ENCODE measurements at places on chromosomes 4 and X. TPM values are rescaled to one million over a fixed set of nuclear protein-coding genes. Genes with fewer than 3 reads are reported as not detected.

Gene AMBN
- polyA plus RNA-seq: not detected

Gene ASB12
- polyA plus RNA-seq: 0.55 TPM

DNA sequence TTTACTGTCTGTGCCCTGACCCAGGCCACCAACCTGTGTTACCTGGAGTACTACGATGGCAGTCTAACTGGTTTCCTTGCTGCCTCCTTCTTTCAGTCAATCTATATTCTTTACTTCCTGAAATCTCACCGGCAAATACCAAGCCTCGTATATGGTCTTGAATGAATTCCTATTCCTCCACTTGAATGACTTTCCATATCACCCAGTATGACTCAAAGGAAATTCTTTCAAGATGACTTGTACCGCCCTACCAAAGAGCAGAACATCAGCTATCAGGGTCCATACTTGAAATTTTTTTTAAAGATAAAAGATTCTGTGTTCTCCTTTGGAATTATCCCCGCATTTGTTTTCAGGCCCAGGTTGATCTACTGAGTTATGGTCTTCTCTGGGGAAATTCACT is 378.0 kb downstream of the AFF2 start:
- no peak for DNase-seq

GRCh38 chr4:26758899-26759298 is 101.7 kb upstream of the STIM2 start:
- DNase-seq: no peak

DNA sequence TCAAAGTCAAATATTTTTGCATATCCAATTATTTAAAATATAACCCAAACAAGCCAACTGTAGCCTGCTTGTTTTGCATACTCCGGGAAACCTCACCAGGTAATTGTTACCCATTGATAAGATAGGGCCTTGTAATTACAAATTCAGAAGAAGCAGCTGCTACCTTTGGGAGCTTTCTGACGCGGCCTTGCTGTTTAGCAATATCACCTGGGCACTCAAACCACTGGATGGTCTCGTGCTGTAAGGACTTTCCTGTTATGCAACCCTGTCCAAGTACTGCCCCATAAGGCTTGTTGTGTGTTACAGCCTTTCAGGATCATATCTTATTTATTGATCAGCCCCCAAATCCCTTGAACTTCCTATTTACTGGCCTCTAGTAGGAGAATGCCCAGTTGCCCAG is 52.1 kb downstream of the HS3ST1 start:
- no peak for DNase-seq

DNA sequence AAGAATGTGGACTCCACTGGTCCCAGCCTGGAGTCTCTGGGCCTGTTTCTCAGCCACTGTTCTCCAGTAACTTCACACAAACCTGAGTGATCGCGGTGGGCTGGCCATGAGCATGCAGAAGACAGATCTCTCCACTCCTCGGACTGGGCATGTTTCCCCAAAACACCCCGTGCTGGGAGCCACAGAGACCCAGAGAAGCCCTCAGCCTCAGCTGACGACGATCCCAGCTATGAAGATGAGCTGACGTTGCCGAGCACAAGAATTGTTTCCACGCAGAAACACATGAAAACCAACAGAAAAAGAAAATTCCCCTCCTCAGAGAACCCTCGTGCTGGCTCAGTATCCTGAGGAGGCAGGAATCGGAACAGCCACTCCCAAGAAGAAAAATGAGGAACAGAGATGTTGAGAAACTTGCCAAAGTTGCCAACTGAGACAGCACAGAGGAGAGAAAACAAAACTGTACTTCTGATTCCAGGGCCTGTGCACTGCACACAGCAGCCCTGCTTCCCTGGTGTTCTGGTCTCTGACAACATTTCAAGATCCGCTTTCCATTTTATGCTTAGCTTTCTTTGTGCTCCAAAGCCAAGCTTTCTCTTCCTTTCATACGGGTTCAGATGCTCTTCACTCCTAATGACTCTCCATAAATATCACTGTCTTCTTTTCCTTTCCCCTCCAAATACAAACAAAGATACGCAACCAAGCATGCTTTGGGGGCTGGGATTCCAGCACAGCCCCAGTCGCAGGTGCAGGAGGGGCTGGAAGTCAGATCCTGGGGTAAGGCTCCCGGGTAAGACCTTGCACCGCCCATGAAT is 81.4 kb downstream of the IRF2 start:
- no peak for DNase-seq

Data from left lung (tissue), 14 donors.